Thyroid gland (tissue), 4 donors: ENCODE measurements at places on chromosomes 11 and 22. TPM values are rescaled to one million over a fixed set of nuclear protein-coding genes. Genes with fewer than 3 reads are reported as not detected.

DNA sequence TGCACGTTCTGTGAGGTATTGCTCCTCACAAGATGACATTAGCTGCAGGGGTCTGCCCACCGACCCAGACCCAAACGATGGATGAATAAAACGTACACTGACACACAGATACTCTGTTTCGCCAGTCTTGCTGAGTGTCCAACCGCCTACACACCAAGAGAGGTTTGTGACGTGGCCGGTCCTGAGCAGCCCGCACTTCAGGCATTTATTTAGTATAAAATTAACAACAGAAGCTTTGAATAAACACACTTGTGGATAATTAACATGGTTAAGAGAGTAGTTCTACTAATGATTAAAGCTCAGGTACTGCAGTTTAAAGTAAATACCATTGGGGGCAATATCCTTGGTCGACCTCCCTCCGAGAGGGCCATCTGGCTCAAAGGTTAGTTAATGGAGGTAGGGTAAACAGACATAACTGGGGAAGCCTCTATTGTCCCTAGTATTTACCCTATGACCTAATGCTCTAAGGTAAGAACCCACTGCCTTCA lies 75.7 kb downstream of the CCDC83 start:
- no peak for DNase-seq

DNA sequence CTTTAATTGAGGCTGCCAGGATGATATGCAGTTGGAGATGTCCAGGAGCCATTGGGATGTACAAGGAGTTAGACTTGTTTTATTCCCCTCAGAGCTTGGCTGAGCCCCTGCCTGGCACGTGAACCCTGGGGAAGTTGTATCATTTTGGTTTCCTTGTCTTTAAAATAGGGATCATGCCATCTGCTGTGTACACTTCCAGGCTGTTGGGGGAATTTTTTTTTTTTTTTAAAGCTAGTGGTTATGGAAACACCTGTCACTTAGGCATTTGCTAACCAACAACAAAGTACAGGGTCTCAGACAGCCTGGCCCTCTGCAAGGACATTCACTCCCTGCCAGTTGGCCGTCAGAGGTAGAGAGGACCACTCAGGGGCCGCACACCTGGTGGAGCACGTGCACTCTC lies 8.5 kb upstream of the RAB1B start:
- DNase-seq, result no peak

DNA sequence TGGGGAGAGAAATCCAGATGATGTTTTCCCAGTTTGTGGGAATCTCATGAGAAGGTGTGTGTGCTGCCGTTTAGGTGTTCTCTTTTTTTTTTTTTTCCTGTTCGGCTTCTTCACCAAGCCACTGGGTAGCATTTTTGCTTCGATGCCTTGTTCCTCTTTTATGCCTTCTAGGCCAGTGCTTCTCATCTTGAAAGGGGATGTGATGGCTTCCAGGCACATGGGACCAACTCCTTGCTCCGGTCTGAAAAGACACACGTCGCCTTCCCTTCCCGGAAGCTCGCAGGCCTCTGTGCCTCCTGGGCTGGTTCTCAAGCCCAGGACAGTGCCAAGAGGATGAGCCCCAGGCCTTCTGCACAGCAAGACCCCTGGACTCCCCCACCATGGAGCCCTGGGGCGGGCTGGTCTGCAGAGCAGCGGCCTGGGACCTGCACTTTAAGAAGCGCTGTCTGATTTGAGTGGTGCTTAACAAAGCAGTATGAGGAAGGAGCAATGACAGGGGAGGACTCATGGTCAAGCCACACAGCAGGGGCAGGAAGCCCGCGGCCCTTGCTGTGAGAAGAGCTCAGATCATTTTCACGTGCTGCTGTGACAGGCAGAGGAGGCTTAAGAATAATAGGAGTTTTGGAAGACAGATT lies 158.8 kb downstream of the MPPED1 start:
- no peak for DNase-seq

GRCh38 chr11:130606781-130607511 lies 158.5 kb downstream of the ADAMTS15 start:
- peak; percentile 64 for DNase-seq

- DNase-seq, result no peak
These were observed 713.9 kb downstream of the ETS1 start for GRCh38 chr11:127873478-127873877.

DNA sequence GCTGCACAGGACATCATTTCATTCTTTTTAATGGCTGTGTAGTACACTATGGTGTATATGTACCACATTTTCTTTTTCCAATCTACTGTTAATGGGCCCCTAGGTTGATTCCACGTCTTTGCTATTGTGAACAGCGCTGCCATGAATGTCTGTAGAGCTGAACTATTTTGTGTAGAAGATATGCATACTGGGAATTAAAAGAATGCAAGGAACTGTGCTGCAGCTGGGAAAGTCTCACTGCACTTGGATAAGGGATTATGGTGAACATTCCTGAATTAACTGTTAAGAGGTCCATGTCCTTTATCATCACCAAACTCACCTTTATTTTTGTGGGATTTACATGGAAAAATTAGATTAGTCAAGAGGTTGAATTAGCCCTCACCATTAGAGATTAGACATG lies 224.7 kb downstream of the SNX19 start:
- no peak for DNase-seq

GRCh38 chr11:108221371-108221770 lies 1.1 kb downstream of the NPAT start:
- DNase-seq, result no peak

- DNase-seq, result no peak
These were observed 154.6 kb upstream of the TRPC6 start for GRCh38 chr11:101738452-101738851.

- DNase-seq, result no peak
These were observed 74.4 kb downstream of the PANX1 start for GRCh38 chr11:94203070-94203469.

TRPC6 gene
- 28.4 TPM for total RNA-seq

AIFM3 gene
- total RNA-seq, result 1.2 TPM

RHOD gene
- 27.8 TPM for total RNA-seq
